NCI-H446 treated with DMSO at 0.1 percent for 48 hours (cell line): ENCODE measurements at places on chromosomes 1 and 21.

- no peak for DNase-seq
These were observed 55.9 kb downstream of the FNBP1L start for GRCh38 chr1:93503816-93504215.

GRCh38 chr1:200131551-200132125, 104.1 kb downstream of the NR5A2 start:
- no peak for DNase-seq

- DNase-seq, result no peak
These were observed 60.3 kb downstream of the KIF26B start for GRCh38 chr1:245215071-245215470.

DNA sequence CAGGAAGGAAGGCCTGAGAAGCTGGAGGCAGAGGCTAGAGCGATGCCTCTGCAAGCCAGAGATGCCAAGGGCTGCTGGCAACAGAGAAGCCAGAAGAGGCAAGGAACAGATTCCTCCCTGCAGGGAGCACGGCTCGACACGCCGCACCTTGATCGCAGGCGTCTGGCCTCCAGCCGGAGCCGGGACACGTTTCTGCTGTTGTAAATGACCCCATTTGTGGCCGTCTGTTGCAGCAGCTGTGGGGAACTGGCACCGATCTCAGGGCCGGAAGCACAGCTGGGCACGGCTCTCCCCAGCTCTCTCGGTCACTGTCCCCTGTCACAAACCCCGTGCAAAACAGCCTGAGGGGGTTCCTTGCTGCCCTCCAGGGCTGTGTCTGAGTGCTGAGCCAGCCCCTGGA, 59.6 kb downstream of the SIK1 start:
- DNase-seq, result peak; percentile 43

GRCh38 chr1:227790034-227790400, 25.5 kb upstream of the PRSS38 start:
- no peak for DNase-seq

- DNase-seq, result no peak
These were observed 29.3 kb upstream of the SRSF10 start for GRCh38 chr1:24009406-24009805.

DNA sequence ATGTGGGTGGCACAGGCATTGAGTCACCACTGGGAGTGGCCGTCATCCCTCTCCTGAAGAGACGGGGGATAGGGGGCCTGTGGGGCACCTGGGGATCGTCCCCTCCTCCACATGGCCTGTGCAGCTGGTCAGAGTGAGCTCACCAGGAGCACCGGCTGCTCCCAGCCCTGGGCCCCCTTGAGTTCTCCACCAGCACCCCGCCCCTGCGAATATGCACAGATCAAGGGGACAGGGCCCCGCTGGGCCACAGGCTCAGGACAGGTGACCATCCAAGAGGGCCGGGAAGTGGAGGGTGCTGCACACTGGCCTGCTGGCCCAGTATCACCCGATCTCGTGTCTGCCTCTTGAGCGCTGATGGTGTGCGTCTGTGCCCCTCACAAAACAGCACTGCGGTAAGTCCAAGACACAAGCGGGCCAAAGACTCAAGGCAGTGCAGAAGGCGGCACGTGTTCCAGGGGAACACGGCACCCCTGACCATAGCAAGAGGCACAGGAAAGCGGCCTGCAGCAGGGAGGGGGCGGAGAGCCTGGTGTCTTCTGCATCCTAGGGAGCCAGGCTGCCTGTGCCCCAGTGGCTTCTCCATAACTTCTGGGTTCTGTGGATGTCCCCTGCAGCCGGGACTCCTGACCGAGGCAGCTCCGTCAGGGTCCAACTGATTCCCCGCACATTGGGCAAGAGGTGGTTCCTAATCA, 18.1 kb upstream of the TSPEAR start:
- no peak for DNase-seq

- DNase-seq, result no peak
These were observed 400.7 kb downstream of the SMYD3 start for GRCh38 chr1:246106342-246106763.

DNA sequence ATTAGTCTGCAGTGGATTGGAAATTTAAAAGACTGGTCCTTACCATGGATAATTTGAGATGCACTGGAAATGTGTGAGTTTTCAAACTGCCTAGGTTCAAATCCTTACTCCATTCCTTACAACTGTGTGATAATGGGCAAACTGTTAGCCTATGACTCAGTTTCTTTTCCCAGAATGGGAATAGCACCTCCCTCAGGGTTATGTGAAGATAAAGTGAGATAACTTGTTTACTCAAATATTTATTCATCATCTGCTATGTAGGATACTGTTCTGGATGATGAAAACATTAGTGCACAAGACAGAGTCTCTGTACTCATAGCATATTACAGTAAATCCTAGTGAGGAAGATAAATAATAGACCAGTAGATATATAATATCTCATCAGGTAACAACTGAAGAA, 28.6 kb downstream of the LRIG2 start:
- no peak for DNase-seq

GRCh38 chr1:182679684-182680083, 4.7 kb downstream of the RGS8 start:
- peak; percentile 39 for DNase-seq

DNA sequence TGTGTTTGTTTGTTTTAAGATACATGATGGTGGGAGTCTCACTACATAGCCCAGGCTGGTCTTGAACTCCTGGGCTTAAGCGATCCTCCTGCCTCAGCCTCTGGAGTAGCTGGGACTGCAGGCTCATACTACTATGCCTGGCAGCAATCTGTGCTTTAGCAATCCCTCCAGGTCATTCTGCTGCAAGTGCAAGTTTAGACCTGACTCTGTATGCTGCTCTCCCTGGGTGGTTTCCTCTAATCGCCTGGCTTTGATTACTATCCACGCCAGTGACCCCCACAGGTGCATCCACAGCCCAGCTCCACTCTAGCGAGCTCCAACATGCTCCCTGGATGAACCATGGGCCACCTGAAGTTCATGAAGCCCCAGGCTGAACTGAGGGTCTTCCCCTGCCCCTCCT, 15.5 kb upstream of the PABPC4 start:
- DNase-seq, result no peak

GRCh38 chr21:32819694-32820093, 48.1 kb upstream of the PAXBP1 start:
- no peak for DNase-seq

GRCh38 chr1:42518908-42519307, 55.8 kb downstream of the CCDC30 start:
- DNase-seq, result no peak

DNA sequence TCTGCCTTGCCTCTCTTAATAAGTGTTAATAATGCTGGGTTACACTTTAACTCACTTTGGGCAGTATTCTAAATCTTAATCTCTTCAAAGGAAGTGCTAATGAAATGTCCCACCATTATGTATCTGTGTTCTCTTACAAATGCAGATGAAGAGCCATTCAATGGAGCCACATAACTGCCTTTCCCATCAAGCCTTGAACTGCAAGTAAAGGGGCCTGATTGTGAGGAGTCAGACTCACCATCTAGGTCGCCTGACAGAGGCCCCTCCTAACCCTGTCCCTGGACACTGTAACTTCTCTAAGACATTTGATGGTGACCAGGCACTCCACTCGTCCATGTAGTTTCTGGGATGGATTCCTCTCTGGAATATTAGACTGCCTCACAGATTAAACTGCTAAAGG, 329.4 kb downstream of the KIF26B start:
- DNase-seq, result no peak

- no peak for DNase-seq
These were observed 91.9 kb upstream of the CACNA1E start for GRCh38 chr1:181391301-181391900.

GRCh38 chr1:8409106-8409505, 91.2 kb downstream of the SLC45A1 start:
- DNase-seq, result no peak

- DNase-seq, result no peak
These were observed 245.4 kb downstream of the PBX1 start for GRCh38 chr1:164804366-164804765.

DNA sequence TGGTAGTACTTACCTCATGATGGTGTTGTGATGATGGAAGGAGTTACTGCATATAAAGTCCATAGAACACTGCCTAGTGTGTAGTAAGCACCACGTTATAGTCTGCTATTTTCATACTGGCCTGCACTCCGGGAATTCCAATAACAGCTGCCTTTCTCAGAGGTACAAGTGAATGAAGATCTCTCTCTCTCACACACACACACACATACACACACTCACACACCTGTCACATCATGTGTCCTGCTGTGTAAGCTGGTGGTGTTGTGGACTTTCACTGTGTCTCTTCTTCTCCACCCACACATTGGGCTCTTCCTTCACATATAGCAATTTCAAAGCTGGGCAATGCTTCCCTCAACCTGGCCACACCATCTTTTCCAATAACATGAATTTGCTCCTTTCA, 33.4 kb upstream of the ST6GALNAC5 start:
- DNase-seq, result no peak

DNA sequence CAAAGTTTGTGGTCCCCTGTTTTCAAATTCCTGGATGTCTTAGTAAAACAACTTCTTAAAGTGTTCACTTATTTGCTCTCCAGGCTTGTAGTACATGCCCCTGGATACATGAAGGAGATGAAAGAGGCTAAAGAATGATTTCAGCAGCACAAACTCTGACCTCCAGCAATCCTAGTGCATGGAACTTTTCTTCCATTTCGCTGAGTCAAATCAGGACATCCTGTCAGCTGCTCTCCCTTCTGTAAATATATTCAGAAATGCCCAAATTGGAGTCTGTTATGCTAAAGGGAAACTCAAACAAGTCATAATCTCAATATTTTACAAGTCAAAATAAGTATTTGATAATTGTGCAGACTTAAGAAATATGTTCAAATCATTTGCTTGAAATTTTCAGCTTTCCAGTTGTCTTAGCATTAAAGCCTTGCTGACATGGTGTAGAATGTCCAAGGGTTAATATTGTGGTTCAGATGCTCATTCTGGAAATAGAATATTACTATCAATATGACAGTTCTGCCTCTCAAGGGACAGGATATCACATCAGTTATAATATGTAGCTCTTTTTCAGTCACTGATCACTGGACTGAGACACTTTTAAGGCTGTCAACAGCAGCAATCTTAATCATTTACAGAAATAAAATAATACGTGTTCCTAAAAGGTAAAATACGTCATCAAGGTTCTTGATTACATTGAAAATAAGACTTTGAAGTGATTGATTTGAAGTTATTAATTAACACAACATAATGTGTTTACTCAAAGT, 1157.3 kb downstream of the PLA2G4A start:
- no peak for DNase-seq

- no peak for DNase-seq
These were observed 19.8 kb downstream of the MIER1 start for GRCh38 chr1:66944330-66945274.

DNA sequence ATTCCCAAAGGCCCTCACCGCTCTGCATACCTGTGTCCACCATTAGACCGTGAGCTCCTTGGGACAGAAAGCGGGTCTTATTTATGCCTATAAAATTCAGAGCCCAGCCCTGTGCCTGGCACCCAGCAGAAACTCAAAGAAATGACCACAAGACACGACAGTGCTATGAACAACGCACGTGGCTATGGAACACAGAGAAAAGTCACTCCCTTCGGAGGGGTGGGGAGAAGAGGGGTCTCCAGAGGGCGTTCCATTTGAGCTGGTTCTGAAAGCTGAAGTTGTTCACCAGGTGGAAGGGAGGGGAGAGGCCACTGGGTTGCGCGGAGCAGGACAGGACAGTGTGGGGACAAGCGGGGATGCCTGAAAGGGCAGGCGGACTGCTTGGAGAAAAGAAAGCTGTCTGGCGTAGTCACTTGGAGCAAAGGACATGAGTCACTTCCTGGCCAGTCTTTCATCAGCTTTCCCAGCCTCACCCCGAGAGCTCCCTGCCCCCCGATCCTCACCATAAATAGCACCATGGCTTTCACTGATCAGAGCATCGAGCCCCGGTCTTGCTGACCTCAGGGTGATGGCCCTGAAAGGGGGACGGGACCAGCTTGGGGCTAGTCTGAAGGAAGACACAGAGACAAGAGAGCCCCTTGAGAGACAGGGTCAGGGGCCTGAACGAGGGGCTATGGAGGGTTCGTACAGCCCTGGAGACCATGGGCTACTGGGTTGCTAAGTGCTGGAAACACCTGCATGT, 28.5 kb downstream of the ECE1 start:
- DNase-seq, result no peak

DNA sequence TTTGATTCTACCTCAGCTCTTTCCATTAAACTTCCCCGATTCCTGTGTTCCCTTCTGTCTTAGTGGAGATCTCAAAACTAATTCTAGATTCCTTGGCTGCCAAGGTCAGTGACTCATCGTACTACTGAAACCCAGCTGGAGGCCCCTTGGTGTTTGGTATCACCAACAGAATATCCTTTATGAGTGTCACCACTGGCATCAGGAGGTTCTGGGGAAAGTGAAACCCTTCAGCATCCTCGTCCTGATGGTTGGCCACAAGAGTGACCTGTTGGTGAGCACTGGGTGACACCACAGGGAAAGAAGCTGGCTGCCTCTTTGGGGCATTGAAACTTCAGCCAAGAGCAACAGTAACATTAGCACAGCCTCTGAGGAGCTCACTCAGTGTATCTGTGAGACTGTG, 9.6 kb downstream of the RAB42 start:
- DNase-seq, result no peak

DNA sequence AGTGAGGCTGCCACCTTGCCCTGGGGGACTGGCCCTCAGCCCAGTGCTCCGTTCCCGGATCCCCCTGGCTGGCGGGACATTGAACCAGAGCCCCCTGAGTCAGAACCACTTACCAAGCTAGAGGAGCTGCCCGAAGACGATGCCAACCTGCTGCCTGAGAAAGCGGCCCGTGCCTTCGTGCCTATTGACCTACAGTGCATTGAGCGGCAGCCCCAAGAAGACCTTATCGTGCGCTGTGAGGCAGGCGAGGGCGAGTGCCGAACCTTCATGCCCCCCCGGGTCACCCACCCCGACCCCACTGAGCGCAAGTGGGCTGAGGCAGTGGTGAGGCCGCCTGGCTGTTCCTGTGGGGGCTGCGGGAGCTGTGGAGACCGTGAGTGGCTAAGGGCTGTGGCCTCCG, 1.3 kb downstream of the TMEM79 start:
- DNase-seq, result no peak

DNA sequence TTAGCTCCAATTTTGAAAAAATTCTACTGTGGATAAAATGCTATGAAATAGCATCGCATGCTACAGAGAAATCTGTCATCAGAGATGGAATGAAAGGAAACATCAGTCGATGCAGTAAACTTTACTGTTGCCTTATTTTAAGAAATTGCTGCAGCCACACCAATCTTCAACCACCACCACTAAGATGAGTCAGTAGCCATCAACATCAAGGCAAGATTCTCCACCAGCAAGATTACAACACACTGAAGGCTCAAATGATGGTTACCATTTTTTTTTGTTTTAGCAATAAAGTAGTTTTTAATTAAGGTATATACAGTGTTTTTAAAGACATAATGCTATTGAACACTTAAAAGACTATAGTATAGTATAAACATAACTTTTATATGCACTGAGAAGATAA, 95.6 kb upstream of the JUN start:
- DNase-seq, result no peak

GRCh38 chr21:38286739-38287471, 30.1 kb downstream of the KCNJ15 start:
- DNase-seq, result no peak
